ENCODE measurements at places on chromosomes 12 and 14. TPM values are rescaled to one million over a fixed set of nuclear protein-coding genes. Genes with fewer than 3 reads are reported as not detected.

GRCh38 chr14:45838597-45838996 is 585.6 kb upstream of the MIS18BP1 start:
- no peak for DNase-seq

DNA sequence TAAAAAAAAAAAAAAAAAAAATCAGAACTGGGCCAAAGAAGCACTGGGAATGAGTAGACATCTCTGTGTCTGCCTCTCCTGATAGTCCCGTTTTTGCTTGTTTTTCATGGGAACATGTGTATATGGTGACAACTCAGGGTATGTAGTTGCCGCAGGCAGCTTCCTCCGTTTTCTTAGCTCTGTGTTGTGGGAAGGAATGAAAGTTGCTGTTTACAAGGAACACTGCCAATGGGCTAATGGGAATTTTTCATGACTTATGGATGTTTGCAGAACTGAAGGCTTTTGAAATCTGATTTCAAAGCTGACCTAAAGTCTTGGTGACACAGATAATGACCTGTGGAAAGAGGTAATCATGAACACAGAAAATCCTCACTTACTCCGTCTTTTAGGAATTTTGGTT is 146.4 kb upstream of the BTG1 start:
- no peak for DNase-seq

DNA sequence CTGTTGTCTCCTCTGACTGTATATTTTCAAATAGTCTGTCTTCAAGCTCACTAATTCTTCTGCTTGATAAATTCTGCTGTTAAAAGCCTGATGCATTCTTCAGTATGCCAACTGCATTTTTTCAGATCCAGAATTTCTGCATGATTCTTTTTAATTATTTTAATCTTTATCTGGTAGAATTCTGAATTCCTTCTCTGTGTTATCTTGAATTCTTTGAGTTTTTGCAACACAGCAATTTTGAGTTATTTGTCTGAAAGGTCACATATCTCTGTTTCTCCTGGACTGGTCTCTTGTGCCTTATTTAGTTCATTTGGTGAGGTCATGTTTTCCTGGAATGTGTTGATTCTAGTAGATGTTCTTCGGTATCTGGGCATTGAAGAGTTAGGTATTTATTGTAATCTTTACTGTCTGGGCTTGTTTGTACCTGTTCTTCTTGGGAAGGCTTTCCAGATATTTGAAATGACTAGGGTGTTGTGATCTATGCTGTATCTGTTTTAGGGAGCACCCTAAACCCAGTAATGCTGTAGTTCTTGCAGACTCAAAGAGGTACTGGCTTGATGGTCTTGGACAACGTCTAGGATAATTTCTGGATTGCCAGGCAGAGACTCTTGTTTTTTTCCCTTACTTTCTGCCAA is 193.8 kb upstream of the NPAS3 start:
- DNase-seq: no peak

DNA sequence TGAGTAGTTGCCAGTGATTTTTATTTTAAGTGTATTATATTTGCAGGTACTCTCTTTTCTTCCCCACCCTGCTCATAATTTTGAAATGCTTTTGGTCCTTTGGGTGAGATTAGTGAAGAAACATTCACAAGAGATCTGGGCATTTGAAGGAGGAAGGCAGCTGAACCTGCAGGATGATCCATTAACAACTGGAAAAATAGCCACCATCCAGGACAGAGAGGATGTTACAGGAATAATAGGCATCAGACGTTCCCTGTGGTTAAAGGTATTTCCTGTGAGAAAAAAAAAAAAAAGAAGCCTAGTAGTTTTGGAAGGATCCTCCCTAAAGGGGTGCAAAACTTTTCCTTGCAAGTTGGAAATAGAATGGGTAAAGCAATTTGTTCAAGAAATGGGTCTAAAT is 145.3 kb downstream of the SLC38A4 start:
- no peak for DNase-seq

GRCh38 chr14:104665657-104666522 is 23.5 kb upstream of the INF2 start:
- no peak for DNase-seq

DNA sequence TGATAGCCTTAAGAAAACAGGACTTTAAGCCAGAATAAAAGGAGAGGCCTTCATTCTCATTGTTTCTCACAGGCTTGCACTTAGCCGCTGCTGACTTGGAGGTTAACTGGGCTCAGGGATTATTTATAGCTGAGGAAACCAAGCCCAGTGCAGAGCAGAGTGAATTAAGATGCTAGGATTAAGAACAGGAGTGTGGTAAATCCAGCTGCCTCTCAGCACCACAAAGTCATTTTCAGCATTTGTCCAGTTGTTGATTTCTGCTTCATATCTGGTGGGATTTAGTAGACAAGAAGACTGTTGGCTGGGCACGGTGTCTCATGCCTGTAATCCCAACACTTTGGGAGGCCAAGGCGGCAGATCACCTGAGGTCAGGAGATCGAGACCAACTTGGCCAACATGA is 14.3 kb upstream of the KRT73 start:
- peak; percentile 6 for DNase-seq

Gene KCNMB4
- total RNA-seq: 0.65 TPM

Gene LMNTD1
- not detected for total RNA-seq

Gene TBX3
- total RNA-seq: 37.2 TPM

Gene GPR135
- 1.4 TPM for total RNA-seq

Gene OTUB2
- total RNA-seq: 1.1 TPM

Data from left lobe of liver (tissue), 2 donors.